ENCODE measurements at places on chromosomes 7 and 10.

- no peak for DNase-seq
Measured at GRCh38 chr7:79376299-79377025, 77.0 kb downstream of the MAGI2 start.

GRCh38 chr10:85319826-85320225, 991.4 kb downstream of the CCSER2 start:
- no peak for DNase-seq

GRCh38 chr7:4437916-4438315, 244.2 kb upstream of the FOXK1 start:
- DNase-seq, result no peak

GRCh38 chr7:7201578-7202374, 19.4 kb downstream of the C1GALT1 start:
- DNase-seq, result no peak

- DNase-seq, result no peak
Measured at GRCh38 chr10:60907236-60907635, 36.7 kb downstream of the RHOBTB1 start.

DNA sequence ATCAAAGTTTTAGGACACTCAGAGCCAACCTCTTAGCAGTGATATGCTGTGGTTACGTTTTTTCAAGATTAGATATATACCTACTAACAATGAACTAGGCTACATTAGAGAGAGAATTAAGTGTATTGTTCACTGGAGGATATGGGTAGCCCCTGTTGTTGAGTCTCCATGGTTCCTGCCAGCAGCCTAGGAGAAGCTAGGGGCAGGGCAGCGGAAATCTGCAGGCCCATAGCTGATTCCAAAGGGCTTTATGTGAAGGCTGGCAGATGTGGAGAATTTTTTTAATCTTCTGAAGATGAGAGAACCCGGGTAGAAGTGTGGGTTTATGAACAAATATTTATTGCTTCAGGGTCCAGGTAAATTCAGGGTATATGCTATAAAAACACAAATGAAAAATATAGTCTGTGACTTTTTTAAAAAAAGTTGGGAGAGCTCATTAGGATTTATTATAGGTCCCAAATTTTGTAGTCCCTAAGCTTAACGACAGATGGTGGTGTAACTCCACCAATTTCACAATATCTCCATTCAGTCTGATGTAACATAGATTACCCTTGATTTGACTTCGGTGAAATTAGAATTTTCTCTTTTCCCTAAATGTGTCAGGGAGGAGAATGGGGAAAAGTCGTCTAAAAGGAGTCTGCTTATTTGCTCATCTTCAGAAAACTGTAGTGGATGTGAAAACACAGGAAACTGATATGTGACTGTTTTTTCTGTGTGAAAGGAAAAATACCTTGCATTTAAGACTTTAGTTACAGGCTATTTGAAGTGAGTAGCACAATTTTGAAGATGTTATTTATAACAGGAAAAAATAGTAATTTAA, 163.0 kb upstream of the PPP1R3A start:
- no peak for DNase-seq

- DNase-seq, result no peak
Measured at GRCh38 chr10:110883924-110884323, 12.2 kb downstream of the PDCD4 start.

- DNase-seq, result no peak
Measured at GRCh38 chr10:10500937-10501336, 516.7 kb upstream of the CELF2 start.

DNA sequence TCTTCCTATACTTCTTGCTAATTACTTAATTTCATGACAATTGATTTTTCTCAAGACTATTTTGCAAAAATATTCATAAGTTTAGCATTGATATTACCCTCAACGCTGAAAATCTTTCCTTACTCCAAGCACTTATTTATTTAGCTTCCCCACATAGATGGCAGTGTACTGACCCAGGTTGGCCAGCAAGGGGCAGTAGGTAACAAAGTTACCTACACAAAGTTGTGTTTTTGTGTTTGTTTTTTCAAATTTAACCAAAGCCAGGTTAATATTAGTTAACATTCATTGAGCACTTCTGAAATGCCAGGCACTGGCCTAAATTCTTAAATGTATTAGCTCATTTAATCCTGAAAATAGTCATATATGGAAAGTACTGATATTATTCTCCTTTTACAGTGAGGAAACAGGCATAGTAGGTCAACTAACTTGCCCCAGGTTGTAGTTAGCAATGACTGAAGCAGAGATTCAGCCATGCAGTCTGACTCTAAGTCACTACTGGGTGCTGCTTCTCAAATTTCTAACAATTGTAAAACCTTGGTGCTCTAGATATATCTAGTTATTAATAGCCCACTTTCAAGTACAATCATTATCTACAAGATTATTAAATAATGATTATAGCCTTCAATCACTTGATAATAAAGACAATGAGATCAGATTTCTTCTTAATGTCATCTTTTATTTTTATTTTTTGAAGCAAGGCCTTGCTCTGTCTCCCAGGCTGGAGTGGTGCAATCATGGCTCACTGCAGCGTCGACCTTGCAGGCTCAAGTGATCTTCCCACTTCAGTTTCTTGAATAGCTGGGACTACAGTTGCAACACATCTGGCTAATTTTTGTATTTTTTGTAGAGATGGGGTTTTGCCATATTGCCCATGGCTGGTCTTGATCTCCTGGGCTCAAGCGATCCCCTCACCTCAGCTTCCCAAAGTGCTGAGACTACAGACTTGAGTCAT, 5.8 kb upstream of the GGCT start:
- no peak for DNase-seq

DNA sequence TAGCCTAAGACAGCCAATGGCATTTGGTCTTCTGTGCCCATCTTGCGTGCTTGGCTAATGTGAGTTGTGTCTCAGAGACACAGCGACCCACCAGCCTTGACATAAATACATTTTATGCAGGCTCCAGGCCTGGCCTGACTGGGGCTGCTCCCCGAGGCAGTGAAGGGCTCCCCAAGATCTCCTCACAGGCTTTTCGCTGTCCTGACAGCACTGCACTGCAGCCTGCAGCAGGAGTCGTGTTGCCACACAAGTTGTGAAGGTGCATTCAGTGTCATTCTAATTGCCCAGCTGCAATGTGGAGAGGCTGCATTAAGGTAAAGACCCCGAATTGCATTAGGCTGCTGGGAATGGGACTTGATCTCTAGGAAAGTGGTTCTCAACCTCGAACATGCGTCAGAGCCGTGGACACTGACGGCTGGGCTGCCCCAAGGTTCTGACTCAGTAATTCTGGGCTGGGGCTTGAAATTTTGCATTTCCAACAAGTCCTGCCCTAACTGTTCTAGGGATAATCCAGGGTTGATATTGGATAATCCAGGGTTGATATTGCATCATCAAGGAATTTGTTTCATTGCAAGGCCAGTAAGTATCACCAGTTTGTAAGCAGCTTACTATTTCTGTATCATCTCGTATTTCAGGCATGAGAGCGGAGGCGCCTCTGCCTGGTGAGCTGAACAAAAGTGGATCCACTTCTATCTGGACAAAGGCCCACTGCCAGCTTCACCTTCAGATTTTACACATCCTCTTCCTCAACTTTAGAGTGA, 108.7 kb upstream of the INSIG1 start:
- no peak for DNase-seq

- DNase-seq, result no peak
Measured at GRCh38 chr7:30618080-30618676, 23.5 kb downstream of the GARS1 start.

GRCh38 chr10:66265398-66265797, 660.4 kb upstream of the LRRTM3 start:
- no peak for DNase-seq

DNA sequence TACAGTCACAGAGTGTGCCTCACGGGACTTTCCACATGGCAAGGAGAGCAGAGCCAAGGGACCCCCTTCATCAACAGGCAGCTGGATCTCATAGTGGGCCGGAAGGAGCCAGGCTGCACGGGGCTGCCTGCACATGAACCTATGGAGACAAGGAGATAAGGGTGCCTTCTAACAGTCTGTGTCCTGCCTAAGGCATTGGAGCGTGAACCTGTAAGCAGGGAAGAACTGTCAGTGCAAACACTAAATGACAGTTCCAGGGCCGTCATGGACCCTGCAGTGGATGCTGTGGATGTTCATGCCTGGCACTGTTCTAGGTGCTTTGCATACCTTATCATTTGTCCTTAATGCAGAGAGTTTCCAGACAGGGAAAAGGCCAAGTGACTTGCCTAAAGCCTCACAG, 85.9 kb downstream of the WIPF3 start:
- no peak for DNase-seq

- DNase-seq, result no peak
Measured at GRCh38 chr7:151805191-151805590, 71.7 kb downstream of the PRKAG2 start.

GRCh38 chr7:156693627-156694026, 53.1 kb downstream of the RNF32 start:
- no peak for DNase-seq

DNA sequence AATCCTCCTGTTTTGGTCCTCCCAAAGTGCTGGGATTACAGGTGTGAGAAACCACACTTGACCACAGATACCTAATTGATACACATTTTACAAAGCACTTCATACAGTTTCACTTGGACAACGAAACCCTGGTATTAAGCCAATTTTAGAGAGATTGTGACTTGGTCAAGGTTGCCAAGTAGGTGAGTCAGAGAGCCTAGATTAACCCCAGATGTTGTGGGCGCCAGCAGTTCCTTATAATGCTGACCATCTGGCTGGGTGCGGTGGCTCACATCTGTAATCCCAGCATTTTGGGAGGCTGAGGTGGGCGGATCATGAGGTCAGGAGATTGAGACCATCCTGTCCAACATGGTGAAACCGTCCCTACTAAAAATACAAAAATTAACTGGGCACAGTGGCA, 4.9 kb upstream of the PHKG1 start:
- DNase-seq, result no peak

- no peak for DNase-seq
Measured at GRCh38 chr7:89458114-89458513, 662.6 kb upstream of the TEX47 start.

DNA sequence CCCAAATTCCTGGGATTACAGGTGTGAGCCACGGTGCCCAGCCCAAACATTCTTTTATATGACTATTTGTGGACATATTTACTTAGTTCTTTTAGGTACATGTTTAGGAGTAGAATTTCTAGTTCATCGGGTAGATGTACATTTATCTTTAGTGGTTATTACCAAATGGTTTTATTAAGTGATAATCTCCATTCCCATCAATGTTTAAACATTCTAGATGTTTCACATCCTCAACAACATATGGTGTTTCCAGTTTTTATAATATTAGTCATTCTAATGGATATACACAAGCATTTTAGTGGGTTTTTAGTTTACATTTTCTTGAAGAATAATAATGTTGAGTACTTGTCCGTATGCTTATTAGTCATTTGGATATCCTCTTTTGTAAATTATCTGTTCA, 131.7 kb downstream of the RTKN2 start:
- no peak for DNase-seq

GRCh38 chr10:46235705-46236545, 50.9 kb upstream of the ANTXRL start:
- DNase-seq, result no peak

DNA sequence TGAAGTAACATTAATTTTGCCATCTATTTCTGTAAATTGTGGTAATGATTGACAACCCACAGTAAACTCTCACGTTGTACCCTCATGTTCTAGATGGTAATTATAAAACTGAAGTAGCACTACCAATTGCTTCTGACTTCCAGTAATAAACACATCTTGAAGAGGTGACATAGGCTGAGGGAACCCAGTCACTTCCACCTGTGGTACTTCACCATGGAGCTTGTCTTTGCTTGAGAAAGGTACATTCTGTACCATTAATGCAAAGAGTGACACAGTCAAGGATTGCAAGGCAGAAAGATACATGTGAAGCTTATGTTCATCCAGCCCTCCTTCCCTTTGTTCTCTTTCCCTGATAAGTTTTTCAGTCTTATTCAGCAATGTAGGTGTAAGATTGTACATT, 11.2 kb downstream of the CAPZA2 start:
- no peak for DNase-seq

DNA sequence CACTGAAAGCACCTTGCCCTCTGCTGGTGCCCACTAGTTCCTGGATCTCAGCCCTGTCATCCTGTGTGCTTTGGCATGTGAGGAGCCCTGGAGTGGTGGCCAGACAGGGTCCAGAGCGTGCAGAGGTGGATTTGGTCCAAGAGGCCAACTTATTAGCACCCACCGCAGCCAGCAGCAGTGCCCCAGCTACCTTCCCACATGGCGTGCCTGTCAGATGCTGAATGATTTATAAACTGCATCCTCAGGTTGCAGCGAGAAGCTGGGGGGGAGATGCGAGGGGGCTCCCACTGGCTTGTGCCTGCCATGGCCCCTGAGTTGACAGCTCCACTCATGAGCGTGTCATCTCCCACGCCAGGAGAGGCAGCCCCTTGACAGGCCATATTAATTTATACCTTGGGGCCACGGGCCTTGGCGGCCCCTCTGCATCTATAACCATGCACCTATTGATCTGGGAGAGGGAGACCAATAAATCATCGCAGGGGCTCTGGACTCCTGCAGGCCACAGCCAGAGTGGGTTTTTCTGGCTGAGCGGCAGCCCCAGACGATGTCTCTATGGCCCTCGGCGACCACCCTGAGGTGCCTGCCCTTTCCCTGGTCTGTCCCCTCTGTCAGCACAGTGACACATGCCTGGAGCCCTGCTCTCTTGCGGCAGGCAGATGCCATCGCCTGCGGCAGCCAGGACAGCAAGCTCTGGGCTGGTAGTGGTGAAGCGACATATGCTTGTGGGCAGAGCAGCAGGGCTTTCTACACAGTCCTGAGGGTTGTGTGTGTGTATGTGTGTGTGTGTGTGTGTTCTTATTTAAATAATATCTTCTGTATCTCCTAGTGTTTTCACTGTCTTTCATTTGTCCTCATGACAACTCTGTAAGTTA, 120.8 kb downstream of the CDH23 start:
- DNase-seq, result no peak

DNA sequence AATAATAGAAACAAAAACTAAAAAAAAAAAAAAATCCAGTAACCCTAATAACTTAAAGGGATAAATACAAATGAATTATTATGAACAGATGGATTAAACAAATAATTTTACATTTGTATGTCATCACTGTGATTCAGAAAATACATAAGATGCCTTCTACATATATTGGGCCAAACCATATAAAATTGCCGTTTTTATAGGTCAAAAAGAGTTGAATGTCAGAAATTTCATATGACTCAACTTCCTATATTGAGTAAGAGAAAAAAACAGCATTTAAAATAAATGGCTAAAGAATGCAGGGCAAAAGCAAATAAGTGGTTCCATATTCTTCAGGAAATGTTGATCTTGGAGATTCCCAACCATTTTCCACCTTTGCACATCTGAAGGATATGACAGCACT, 9.4 kb downstream of the SLC35B4 start:
- no peak for DNase-seq
